NCI-H526 (cell line): ENCODE measurements at places on chromosomes 5 and 9.

GRCh38 chr5:21701317-21701716 is 1151.8 kb downstream of the CDH12 start:
- no peak for DNase-seq

DNA sequence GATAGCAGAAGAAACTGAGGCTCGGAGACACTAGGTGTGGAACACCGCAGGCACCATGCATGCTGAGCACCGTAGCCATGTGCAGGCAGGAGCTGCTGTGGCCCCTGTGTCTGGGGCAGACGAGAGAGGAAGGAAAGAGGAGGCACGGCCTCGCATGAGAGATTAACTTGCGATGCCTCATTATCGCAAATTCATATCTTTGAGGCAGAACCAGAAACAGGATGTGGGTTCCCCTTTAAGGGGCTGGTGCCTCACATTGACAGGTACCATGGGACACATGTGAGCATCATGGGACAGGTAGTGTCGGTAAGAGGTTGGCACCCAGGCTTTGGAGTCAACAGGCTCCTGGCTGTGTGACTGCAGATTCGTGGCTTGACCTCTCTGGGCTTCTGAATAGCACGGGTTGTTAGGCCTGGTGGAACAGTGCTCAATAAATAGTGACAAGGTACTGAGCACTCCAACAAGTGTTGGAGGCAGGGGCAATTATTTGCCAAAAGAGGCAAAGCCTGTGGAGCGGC is 40.8 kb downstream of the NAIF1 start:
- no peak for DNase-seq

DNA sequence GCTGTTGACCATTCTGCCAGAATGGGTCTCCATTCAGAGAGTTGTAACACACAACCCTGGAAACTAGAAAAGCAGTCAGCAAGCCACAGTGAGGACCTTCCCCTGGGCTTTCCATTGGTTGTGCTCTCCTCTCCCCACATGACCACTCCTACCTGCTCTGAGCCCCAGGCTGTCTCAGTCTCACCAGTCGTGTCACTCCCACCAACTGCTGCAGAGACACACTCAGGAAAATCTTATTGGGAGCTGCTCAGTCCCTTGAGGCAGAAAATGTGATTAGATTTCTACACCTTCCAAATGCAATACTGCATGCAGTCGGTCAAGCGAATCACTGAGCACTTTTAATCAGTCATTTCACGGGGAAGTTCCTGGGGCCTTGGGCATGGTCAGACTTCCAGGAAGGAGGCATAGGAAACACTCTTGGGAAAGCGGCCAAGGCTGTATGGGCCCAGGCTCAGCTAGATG is 284.2 kb upstream of the NMUR2 start:
- no peak for DNase-seq

GRCh38 chr9:83511051-83511450 is 27.1 kb downstream of the FRMD3 start:
- no peak for DNase-seq

DNA sequence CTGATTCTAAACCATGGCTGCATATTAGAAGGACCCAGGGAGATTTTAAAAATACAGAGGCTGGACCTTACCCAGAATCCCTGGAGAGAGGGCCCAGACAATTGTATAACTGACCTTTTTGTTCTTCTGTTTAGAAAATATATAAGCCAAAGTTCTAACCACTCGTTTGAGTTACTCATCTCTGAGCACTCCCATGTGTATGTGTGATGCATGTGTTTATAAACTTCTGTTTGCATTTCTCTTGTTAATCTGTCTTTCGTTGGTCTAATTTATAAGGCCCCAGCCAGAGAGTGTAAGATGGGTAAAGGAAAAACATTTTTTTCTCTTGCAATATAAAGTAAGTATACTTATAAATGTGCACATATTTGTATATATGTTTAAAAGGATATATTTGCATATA is 443.9 kb downstream of the ZNF608 start:
- DNase-seq, result no peak
